ENCODE measurements at places on chromosomes 1 and 21.

- DNase-seq = no peak
Observed at GRCh38 chr21:34606621-34607020, 8.3 kb downstream of the RCAN1 start.

- DNase-seq = peak; percentile 14
Observed at GRCh38 chr1:178282949-178283367, 189.1 kb downstream of the RASAL2 start.

- DNase-seq = no peak
Observed at GRCh38 chr21:40227096-40227495, 359.9 kb downstream of the PCP4 start.

- peak; percentile 78 for DNase-seq
Observed at GRCh38 chr1:32939655-32940371, 24.8 kb downstream of the RNF19B start.

- no peak for DNase-seq
Observed at GRCh38 chr1:243390162-243390791, 134.4 kb downstream of the SDCCAG8 start.

DNA sequence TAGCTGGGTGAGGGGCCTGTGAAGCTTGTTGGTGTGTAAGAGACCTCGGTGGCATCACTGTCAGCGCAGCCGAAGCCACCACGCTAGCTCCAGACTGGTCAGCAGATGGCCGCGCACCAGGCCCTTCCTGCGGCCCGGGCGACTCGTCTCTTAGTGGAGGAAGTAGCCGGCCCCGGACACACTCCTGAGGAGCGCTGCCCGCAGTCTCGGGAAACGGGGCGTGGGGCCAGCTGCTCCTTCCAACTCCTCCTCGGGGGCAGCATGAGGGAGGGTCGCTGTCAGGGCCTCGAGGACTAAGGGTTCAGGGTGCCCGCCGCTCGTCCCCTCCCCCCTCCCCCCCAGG lies 20.4 kb downstream of the H3-3A start:
- DNase-seq = peak; percentile 21

- no peak for DNase-seq
Observed at GRCh38 chr21:18298228-18298627, 53.6 kb downstream of the CHODL start.

Measured in GM04504 (cell line).